Left lobe of liver (tissue), 2 donors: ENCODE measurements at places on chromosomes 2 and 18.

GRCh38 chr2:25821225-25822056 is 56.8 kb downstream of the ASXL2 start:
- DNase-seq = no peak

DNA sequence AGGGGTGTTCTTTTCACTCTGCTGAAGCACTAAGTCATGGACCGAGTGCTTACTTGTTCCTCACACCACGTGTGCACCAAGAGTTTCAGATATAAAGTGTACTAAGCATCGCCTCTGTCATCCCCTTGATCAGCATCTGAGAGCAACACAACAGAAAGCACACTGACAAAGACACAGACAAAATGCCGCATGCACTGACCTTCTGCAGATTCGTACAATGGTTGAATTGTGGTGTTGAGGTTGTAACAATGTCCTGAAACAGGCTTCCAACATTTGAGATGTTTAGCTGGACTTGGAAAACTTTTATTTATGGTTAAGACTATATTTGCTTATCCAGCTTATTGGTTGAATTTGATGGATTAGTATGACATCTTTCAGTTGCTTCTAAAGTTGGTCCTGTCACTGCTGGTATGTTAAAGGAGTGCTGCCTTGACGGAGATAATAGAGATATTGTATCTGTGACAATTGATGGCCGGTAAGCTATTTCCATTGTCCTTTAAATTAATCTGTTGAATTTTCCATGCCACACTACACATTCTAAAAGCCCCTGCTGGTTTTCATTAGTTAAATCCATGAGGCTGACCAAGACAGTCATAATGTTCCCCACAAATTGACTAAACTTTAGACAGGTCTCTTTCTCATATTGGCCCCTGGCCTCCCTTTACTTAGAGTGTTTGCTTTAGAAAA is 99.9 kb downstream of the CBLN2 start:
- DNase-seq = no peak

- DNase-seq = no peak
Measured at GRCh38 chr18:73711256-73711655, 436.4 kb downstream of the FBXO15 start.

GRCh38 chr2:98921062-98921461 is 15.0 kb downstream of the CRACDL start:
- DNase-seq = no peak

GRCh38 chr2:27033253-27033852 is 588 bp downstream of the TMEM214 start:
- DNase-seq = no peak

DNA sequence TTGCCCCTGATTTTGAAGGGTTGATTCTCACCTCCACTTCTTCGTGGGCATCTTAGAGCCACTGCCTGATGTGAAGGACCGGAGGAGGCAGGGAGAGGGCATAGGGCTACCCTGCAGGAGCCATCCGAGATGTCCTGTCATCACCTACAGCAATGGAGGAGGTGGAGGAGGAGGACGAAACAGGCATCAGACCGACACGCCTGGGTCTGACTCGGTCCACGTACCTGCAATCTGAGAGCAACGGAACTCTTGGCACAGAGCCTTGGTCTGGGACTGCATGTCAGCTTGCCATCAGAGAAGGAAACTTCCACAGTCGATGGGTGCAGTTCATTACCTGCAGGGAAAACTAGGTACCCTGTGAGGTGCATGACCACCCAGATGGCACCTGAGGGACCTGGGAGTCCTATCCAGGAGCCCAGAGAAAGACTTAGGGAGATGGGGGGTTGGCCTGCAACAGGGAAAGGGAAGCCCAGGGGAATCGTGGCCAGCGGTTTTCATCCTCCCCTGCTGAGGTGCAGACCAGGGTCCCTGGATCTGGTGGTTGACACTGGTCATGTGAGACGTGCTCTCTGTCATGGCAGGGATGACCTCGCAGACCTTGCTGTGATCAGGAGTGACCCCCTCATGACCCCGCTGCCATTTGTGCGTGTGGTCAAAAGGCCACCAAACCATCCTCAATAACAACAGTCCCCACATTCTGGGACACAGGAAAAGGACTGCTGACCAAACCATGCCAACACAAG is 190.8 kb downstream of the SEPTIN10 start:
- DNase-seq = no peak

DNA sequence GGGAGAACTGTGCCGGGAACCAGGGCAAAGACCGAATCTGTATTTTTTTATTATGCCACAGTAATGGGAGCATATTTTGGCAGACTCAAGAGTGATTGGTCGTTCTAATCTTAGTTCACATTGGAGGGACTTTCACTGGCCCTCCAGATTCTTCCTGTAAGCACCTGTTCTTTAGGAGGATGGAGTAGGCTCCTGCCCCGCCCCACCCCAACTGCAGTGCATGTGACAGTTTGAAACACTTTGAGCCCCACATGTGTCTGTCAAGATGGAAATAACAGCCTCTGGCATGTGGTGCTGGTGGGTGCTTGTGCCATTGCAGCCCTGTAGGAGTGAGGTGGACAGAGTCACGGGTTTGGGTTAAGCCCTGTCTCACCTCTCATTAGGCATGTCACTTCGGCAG is 43.3 kb upstream of the TXNDC2 start:
- no peak for DNase-seq

GRCh38 chr2:152352616-152353015 is 17.6 kb downstream of the FMNL2 start:
- no peak for DNase-seq

GRCh38 chr2:62934517-62934916 is 116.1 kb upstream of the OTX1 start:
- no peak for DNase-seq

- DNase-seq = no peak
Measured at GRCh38 chr18:2304378-2305175, 266.7 kb downstream of the METTL4 start.

DNA sequence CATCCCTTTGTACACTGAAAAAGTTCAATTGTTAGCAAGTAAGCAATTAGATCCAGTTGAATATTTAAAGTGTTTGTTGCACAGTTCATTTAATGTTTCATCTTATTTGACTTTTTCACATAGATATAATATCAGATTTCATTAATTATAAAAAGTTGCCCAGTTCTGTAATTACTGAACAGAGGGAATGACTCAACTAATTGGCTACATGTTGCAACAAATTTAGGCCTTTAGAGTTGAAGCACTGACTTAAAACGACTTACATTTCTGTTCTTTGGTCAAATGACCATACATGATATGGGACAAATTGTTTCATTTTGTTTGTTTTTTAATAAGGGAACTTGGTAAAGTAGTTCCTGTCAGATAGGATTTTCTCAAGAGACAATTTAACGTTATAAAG is 68.5 kb upstream of the FAM117B start:
- DNase-seq = no peak

GRCh38 chr2:207126724-207127308 is 38.9 kb downstream of the KLF7 start:
- DNase-seq = no peak

- DNase-seq = no peak
Measured at GRCh38 chr18:36769172-36769571, 59.6 kb downstream of the TPGS2 start.

DNA sequence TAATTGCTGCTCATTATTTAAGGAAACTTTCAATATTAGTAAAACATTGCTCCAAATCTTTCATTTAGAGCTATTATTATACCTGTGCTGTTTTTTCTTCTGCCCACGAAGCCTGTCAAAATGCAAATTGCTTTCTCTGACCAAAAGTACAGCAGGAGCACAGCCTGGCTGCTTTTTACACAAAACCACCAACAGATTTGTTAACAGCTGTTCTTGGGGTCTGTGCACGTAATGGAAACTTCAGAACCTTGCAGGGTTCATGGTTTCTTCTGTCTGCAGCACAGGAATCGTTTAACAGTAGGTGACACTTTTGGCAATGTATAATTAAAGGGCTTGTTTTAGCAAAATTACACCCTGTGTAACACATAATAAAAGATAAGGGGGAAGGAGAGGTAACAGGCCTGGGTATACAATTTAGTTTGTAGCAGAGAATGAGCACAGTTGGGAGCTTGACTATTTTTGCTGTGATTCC is 447.3 kb downstream of the KCNJ3 start:
- no peak for DNase-seq

DNA sequence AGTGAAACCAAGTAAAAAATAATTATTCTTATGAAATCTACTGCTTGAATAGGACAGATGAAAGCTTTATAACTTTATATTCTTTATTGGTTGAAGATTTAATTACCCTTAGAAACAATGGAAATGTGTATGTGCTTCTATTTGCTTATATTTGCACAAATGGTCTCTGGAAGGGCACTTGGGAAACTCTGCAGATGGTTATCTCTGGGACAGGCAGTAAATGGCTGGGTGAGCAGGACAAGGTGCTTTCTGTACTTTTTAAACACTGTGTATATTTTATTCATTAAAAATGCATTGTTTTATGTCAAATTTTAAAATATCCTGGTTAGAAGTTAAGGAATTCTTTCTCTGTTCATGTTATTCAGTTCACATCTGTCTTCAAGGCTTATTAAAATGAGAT is 131.1 kb downstream of the LRRTM4 start:
- no peak for DNase-seq

- peak; percentile 35 for DNase-seq
Measured at GRCh38 chr2:71778936-71779773, 325.8 kb downstream of the DYSF start.

- DNase-seq = no peak
Measured at GRCh38 chr2:38152035-38152434, 76.1 kb upstream of the CYP1B1 start.

GRCh38 chr2:19545507-19545906 is 187.1 kb upstream of the OSR1 start:
- DNase-seq = no peak

DNA sequence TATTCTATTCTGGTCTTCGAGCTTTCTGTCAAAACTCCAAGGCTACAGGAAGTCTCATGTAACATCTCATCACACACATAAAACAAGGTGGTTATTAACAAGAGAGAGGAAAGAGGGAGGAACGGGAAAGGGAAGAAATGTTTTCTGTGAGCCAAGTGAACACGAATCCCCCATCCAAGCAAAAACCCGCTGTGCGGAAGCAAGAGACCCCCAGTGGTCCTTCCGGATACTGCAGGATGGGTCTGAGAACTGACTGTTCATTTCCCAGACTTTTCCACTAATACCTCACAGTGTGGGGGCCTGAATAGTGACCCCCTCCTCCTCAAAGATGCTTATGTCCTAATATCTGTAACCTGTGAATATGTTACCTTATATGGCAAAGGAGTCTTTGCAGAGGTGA is 19.0 kb upstream of the DIPK1C start:
- DNase-seq = no peak

GRCh38 chr2:239298116-239298804 is 102.6 kb downstream of the HDAC4 start:
- DNase-seq = no peak

- DNase-seq = no peak
Measured at GRCh38 chr2:69625078-69625795, 18.3 kb downstream of the AAK1 start.

DNA sequence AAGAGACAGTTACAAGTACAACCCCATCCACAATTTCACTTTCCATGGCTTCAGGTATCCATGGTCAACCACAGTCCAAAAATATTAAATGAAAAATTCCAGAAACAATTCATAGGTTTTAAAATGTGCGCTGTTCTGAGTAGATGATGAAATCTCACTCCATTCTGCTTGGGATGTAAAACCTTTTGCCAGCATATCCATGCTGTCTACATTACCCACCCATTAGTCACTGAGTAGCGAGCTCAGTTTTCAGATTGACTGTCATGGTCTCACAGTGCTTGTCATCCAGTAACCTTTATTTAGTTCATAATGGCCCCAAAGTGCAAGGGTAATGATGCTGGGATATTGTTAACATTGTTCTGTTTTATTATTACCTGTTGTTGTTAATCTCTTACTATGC is 40.5 kb downstream of the SMAD4 start:
- DNase-seq = no peak

DNA sequence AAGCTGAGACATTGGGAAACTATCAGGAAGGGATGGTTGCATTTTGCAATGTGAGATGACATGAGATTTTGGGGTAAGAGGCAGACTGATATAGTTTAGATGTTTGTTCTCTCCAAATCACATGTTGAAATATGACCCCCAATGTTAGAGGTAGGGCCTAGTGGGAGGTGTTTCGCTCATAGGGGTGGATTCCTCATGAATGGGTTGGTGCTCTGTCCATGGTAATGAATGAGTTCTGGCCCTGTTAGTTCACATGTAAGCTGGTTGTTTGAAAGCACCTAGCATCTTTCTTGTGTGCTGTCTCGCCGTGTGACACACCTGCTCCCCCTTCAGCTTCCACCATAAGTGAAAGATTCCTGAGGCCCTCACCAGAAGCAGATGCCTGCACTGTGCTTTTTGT is 37.7 kb downstream of the TPRKB start:
- no peak for DNase-seq

- DNase-seq = no peak
Measured at GRCh38 chr2:80420530-80421208, 116.1 kb upstream of the LRRTM1 start.

GRCh38 chr2:181683518-181684453 is 3.5 kb upstream of the NEUROD1 start:
- DNase-seq = no peak

DNA sequence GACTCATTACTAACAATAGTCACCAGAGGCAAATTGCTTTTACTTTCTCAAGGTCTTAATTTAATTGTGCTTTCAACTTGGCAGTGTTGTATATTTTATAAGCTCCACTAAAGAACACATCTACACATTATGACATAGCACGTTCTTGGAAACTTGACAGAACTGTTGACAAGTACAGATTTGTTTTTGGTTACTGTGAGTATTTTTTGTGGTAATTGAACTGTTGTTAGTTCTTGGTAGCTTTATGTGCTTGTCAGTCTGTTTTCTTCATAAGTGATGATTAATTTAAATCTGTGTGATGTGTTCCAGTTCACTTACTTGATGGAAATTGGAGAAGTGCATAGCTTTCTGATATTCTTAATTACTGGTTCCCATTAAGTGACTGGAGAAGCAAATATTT is 63.9 kb downstream of the COMMD1 start:
- DNase-seq = no peak

- no peak for DNase-seq
Measured at GRCh38 chr18:58323866-58324762, 280.1 kb downstream of the NEDD4L start.

GRCh38 chr18:24115628-24116027 is 23.2 kb upstream of the CABYR start:
- no peak for DNase-seq
